ENCODE measurements at places on chromosomes 6 and 20.

DNA sequence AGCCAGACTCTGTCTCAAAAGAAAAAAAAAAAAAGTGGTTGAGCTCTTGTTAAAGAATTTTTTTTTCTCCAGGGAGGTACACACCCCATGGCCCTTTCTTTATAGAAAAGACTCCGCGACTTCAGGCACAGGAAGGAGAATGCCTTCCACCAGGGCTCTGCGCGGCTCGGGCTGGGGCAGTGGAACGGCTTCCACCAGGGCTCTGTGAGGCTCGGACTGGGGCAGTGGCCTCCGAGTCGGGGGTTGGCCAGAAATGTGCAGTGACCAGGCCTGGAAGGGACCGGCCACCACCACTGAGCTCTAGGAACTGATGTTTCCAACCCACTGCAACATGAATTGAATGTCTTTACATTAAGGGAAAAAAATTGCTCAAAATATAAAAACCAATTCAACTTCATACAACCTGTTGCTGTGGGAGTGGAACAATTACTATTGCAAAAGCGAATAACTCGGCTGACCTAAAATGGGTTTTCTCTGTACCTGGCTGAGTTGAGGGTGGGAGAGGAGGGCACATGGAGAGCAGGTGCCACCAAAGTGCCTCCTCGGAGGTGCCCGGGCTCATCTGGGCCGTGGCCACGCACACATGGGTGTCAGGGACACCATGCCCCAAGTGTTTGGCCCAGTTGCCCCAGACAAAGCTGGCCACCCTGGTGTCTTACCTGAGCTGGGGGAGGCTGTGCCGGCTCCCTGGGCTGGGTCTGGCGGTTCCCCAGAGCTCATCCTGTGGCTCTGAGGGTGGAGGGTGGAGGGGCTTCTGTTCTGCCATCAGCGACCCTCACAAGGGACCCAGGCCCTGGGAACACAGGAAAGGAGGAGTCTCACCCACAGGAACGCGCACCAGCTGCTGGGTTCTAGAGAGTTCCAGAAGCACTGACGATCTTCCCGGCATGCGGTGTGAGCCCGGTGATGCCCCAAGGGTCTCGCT, 29.3 kb downstream of the SLC2A4RG start:
- no peak for DNase-seq

DNA sequence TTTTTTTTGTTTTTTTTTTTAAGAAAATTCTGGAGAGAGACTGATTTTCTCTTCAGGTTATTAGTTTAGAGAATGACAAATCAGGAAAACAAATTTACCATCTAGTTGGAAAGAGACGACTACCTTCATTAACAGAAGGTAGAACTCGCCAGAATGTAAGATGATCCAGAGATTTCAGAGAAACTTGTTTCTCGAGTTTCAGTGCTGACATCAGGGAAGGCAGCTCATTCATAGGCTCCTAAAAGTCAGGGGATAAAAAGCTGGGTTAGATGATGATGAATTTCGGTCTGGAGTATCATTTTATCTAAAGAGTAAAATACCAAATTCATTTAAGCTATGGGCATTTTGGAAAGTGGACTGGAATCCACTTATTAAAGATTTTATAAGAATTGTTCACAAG, 27.9 kb downstream of the ZNF334 start:
- DNase-seq, result no peak

DNA sequence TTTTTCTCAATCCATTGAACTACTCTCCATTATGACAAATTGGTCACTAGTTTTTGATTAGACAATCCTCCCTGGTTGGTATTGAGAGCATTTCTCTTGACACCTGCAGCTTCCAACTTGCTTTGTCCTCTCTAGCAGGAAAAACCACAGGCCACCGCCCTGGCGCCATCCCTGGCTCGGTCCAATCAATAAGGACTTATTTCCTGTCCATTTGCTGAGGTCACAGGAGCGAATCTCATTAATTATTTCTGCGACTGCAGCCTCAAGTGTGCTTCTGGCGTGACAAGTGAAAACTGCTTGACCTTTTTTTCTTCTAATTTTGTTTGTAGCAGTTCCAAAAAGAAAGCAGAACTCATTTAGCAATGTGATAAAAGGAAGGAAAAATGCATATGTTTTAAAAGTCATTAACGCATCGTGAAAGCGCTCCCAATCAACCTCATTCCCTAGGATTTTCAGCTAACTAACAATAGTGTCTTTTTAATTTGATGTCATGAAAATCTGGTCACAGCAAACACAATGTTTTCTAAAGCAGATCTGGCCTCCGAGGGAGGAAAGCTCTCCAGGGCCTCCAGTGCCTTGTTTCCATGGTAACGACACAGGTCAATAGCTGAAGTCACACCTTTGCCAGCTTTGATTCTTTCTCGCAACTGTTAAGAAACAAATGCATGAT, 39.0 kb upstream of the BEND3 start:
- DNase-seq, result no peak

DNA sequence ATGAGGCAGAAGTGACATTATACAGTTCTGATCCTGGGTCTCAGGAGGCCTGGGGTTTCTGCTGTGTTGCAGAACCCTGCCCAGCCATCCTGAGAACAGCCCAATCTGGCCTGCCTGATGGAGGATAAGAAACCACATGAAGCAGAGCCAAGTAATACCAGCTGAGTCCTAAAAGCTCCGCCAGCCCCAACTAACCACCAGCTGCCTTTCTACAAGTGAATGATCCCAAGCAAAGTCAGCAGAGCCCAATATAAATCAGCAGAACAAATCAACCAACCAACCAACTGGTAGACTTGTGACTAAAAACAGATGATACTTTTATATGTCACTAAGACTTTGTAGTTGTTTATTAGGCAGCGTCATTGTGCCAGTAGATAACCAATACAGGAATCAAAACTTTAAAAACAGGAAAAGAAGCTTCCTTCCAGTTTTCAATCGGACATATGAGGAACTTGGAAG, 52.1 kb downstream of the SNX5 start:
- DNase-seq, result no peak

DNA sequence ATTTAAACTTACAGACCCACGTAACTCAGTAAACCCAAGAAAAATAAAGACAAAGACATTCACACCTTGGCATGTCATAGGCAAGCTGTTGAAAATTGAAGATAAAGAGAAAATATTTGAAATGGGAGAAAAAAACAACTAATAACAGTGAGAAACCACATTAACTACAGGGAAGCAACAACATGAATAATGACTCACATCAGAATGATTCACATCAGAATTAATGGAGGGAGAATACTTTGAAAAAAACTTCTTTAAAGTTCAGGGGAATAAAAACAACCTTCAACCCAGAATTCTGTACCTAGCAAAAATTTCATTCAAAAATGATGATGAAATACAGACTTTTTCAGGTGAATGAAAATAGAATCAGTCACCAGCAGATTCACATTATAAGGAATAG, 32.9 kb upstream of the SLC22A3 start:
- no peak for DNase-seq

GRCh38 chr6:100455230-100456124, 9.2 kb downstream of the SIM1 start:
- no peak for DNase-seq

- no peak for DNase-seq
Observed at GRCh38 chr20:33521461-33521860, 31.6 kb downstream of the CBFA2T2 start.

GRCh38 chr6:77011929-77012545, 451.3 kb downstream of the HTR1B start:
- no peak for DNase-seq

DNA sequence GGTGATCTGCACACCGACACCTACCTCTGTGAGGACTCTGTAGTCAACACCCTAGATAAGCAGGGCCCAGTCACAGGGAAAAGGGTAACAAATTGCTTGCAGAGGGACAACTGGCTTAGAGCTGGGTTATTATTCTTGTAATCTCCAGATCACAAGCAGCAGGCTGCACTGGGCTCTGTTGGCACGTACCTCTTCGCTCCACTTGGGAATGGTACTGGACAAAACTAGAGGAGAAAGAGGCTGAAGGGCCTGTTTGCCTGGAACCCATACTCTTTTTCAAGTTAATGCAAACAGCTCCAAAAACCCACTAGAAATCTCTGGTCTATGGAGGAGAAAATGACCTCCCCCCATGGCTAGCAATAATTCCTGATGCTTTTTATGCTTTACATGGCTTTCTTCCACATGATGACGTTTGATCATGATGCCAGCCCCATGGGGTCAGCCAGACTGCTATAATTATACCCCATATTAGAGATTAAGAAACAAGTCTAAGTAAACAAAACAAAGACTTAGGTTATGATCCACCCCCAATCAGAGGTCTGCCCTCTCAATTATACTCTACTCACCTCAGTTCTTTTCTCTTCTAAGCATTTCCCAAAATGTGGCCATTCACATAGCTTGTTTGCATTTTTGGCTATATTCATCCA, 190.0 kb downstream of the UNC5CL start:
- no peak for DNase-seq

DNA sequence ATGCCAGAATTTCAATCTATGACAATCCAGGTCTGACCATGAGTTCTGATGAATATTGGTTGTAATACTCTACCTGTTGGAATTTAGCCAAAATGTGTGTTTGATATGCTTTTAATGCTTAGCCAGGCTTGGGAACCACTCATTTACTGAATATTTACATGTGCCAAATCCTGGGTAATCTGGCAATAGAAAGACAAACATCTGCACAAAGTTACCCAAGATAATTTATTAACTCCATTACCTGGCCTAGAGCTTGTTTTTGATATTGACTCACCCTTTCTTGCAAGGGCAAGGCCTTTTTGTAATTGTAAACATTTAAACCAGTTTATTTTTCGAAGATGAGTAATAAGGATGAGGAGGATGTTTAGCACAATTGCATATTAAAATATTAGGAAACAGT, 13.5 kb upstream of the CD2AP start:
- no peak for DNase-seq

DNA sequence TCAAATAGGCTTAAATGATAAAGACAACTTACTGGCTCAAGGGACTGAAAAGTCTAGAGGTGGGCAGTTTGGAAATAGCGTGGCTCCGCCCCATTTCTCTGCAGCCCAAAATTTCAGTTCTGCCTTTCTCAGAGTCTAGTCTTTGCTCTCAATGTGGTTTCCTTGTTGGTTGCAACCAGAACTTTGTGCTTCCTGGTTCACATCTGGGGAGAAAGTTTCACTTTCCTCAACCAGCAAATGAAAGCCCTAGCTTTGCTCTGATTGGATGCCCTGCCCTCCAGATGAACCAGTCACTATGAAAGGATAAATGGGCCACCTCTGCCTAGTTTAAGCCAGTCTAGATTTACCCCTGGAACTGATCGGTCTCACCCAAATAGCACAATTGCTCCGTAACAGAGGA, 14.9 kb downstream of the SYCP2L start:
- DNase-seq, result no peak

DNA sequence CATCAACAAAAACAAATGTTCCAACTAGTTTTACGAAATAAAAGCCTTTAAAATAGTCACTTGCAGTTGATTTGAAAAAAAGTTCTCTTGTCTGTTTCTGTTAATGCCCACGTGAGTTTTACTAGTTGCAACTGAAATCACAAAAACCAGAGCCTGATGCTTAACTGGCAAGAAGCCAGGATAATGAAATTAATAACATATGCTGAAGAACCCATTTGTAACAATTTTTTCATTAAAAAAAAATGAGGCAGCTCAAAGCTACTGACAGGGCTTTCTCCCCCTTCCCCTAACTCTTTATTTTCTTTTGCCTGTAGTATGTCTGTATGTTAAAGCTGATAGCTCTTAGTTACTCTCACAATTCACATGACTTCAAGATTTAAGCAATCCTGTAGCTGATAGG, 132.7 kb upstream of the EYA4 start:
- no peak for DNase-seq

DNA sequence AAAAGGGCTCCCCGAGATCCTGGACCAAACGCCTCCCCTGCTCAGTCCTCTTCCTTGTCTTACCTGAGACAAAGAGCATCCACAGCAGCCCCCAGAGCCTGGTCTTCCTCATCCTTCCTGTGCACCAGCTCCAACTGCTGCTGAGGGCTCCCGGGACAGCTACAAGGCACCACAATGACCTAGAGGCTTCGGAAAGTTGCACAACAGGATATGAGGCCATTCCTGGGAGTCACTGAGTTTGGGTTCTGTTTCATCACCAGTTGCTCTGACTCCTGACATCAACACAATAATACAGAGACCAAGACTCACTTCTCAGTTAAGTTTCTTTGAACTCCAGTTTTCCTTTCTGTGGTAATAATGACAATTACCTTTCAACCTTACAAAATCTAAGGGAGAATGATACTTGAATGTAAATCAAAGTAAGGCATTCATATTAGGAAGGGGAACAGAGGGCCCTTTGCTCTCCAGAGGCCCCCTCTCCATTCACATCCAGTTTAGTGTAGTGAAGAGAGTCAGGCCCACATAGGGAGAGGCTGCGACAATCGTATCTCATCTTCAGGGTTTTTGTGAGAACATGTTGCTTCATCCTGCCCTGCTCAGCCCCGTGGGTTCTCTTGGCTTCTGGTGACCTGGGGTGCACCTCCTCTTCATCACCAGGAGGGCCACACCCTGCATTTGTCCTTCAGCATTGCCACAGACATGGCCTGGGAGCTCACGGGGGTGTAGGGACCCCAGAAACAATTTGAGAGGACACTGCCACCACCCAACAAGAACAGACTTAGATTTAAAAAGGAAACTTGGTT, at the start of gene TREM1:
Gene TREM1, minus strand, starts transcription at position 139 of the 803 bp plus-strand sequence. Its CDS starts 27 bp downstream, at position 112.
- no peak for DNase-seq

DNA sequence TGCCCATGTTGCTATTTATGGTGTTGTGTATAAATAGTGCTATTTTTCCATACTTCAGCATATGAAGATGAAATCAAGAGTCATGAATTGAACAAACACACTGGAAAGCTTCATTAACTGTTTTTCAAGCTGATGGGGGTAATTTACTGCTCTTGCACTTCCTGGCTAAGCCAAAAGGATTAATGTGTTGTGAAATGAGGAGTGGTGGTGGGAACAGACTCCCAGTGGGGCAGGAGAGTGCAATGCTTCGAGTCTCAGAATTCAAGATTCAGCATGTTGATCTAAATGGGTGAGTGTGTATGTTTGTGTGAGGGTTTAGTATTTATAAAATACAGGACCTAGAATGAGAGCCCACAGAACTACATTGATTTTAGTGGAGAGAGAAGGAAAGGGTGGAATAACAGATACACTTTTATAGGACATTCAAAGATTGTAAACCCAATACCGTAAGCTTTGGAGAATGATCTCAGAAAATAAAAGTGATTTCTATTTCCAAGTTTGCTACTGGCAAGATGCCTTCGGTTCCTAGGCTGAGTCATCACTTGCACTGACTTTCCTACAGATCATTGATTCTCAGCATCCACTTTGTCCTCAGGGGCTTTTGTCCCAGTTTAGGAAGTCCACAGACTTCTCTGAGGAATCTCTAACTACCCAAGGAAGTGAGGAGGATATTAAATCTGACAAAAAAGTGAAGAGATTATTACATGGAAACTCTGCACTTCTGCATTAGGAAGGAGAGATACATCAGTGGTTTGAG, 303.6 kb downstream of the TRDN start:
- DNase-seq, result no peak

DNA sequence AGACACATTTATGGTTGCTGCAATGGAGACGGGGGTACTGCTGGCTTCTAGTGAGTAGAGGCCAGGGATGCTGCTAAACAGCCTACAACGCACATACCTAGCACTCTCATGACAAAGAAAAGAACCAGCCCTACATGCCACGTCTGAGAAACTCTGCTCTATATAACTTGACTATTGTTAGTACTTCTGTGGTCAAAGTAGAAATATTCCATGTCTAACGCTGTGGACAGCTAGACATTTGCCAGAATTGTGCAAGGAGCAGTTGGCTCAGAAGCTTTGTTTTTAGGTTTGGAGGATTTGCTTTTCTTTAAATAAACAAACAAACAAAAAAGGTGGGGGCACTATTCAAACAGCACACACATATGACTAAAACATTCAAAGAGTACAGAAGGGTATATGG, 20.5 kb downstream of the UBE2V1 start:
- no peak for DNase-seq
